ENCODE measurements at places on chromosomes 13 and 19. TPM values are rescaled to one million over a fixed set of nuclear protein-coding genes. Genes with fewer than 3 reads are reported as not detected.

The PROZ gene
- 0.75 TPM for polyA plus RNA-seq

DNA sequence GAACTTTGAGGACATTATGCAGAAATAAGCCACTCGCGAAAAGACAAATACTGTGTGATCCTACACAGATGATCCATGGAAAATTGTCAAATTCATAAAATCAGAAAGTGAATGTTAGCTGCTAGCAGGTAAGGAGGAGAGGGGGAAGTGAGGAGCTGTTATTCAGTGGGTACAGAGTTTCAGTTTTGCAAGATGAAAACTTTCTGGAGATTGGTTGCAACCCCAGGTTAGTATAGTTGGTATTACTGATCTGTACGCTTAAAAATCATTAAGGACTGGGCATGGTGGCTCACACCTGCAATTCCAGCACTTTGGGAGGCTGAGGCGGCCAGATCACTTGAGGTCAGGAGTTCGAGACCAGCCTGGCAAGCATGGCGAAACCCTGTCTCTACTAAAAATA lies 17.9 kb downstream of the ZNF101 start:
- DNase-seq = no peak

GRCh38 chr13:49459580-49459979 lies 15.5 kb downstream of the SETDB2 start:
- DNase-seq = no peak

The YJEFN3 gene
- 5.3 TPM for polyA plus RNA-seq

DNA sequence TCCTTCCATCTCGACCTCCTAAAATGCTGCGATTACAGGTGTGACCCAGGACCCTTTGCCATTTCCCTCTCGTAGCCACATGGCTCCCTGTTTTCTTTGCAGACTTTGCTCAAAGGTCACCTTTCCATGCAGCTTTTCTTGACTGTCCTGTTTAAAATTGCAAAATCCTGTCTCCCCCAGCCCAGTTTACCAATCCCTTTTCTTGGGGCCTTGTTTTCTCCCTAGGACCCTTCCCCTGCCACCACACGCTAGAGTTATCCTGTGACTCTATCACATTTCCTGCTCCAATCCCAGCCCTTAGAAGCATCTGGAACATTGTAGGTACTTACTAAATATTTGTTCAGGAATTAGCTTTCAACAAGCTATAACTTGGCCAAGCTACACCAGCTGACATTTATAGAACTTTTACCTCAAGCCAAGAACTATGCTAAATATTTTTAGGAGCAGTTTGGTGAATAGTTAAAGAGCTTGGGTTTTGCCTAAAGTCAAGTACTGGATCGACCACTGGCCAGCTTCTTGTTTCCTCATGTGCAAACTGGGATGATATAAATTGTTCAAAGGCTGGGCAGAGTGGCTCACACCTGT lies 9.1 kb upstream of the SERTAD3 start:
- DNase-seq = no peak

The RUBCNL gene
- 2.5 TPM for polyA plus RNA-seq

DNA sequence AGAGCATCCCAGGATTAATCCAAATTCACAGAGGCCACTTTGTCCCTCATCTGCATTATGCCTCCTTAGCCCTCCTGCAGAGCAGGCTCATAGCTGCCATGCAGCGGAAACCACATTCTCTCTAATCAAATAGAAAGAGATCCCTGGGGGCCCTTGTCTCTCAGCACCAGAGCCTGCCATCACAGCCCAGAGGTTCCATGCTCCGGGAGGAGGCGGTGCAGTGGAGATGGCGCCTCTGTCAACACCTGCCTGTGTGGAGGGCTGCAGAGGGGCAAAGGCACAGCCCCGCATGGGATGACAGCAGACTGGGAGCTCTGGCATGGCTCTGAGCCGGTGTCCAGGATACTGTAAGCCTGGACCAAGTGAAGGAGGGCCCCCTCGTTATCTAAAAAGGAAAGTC lies 111.3 kb downstream of the SLC7A1 start:
- no peak for DNase-seq

- DNase-seq = no peak
These were observed at the start of gene LPAR2 for GRCh38 chr19:19627621-19628500. LPAR2 (minus strand) TSS chr19:19628220; CDS start chr19:19627275, 945 bp downstream.

DNA sequence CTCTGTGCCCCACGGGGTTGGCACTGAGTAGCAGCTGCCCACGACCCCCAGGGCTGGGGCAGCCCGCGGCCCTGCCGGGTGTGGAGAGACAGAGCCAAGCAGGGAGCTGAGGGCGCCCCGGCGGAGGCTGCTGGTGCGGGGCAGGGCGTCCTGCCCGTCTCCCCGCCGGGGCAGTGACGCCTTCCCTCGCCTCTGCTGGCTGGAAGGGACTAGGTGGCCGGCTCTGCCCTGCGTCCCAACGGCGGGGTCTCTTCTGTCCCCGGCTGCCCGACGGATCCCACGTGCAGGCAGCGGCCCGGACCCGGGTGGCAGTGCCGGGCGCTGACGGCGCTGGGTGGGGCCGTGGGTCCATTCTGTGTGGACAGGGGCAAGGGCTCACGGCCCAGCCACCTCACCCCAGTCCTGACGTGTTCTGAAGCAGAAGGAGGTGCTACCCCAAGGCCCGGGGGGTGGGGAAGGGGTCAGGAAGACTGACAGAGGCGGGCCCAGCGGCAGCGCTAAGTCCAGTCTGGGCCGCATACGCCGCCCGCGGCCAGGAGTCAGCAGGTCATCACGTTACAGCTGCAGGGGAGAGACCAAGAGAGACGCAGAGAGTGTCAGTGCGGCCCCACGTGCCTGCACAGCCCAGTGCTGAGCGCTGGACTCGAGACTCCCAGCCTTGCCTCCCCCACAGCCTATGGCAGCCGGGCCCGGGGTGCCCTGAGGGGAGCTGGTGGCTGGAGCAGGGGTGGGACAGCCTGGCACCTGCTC lies 15.1 kb upstream of the PLPP2 start:
- no peak for DNase-seq

The HCN2 gene
- 0.24 TPM for polyA plus RNA-seq

The STAP2 gene
- polyA plus RNA-seq = 24.5 TPM

DNA sequence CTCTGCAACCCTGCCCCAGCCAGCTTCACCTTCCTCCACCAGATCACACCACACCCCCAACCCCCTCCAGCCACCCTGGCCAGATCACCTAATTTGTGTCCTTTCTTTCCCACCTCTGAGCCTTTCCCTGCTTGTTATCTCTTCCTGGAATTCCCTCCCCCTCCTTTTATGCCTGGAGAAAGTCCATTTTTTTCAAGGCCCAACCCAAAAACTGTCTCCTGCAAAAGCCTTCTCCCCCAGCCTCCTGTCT lies 5.3 kb upstream of the TLE2 start:
- DNase-seq = no peak

DNA sequence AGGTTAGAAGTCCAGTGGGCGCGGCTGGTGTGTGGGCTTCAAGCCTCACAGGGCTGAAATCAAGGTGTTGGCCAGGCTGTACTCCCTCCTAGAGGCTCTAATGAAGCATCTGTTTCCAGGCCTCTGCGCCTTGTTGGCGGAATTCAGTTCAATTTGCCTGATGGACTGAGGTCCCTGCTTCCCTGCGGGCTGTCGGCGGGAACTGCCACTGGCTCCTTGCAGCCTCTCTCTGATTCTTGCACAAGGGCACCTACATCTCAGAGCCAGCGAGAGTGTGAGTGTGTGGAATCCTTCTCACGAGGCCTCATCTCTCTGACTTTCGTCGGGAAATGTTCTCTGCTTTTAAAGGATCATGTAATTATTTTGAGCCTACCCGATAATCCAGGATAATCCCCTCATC lies 128.6 kb downstream of the DLEU7 start:
- DNase-seq = no peak

The ANKLE1 gene
- polyA plus RNA-seq = 0.44 TPM

GRCh38 chr19:34128558-34129250 lies 43.6 kb upstream of the LSM14A start:
- DNase-seq = no peak

The EDDM13 gene
- 1.4 TPM for polyA plus RNA-seq

The PSG6 gene
- not detected for polyA plus RNA-seq

- no peak for DNase-seq
These were observed 1534.7 kb downstream of the OLFM4 start for GRCh38 chr13:54563286-54563685.

- DNase-seq = no peak
These were observed 512.8 kb downstream of the LMO7 start for GRCh38 chr13:76148926-76149325.

DNA sequence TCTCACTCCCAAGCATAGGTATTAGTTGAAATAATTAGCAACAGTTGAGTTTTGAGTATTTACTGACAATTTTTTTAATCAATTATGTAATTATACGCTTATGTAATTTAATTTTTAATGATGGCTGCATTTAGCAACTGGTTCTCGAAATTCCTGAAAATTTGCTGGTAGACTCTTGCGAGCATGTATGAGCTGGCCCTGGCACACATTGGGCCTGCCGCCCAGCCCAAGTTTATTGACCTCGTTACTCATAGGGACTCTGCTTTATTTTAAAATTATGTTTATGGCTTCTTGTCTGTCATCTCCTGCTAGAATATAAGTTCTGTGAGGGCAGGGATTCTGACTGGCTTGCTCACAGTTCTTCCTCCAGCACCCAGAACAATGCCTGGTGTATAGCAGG lies 6.7 kb downstream of the KLK14 start:
- DNase-seq = no peak
